HFFc6 (cell line): ENCODE measurements at places on chromosomes 3 and 15. TPM values are rescaled to one million over a fixed set of nuclear protein-coding genes. Genes with fewer than 3 reads are reported as not detected.

DNA sequence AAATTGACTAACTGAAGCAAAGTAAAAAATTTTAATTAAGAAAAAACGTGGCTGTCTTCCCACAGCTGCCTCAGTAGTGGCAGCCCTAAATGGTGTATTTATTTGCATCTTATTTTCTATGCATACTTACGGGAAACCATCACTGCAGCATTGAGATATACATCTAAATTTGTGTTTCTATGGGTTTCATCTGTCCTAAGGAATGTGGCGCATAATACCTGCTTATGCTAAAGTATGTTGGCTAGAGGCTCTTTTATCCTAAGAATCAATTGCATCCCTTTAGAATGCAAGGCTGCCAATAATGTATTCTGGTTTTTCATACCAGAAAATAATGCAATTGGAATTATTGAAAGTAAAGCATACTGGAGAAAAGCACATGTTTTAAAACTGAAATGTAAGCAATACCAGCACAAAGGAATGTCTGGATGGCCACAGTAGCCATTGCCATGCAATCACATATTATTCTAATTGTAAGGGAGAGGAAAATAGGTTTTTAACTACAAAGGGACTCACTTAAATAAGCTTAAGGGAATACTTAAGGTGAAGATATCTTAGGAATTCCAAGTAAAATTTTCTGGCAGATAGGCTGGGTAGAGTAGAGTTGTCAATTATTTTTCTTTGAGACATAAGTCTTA, 834.5 kb upstream of the NECTIN3 start:
- DNase-seq: no peak

- DNase-seq: peak; percentile 66
Observed at GRCh38 chr15:88454867-88455810, 12.0 kb downstream of the MRPL46 start.

GRCh38 chr3:171860830-171861535, 17.8 kb downstream of the TMEM212 start:
- peak; percentile 35 for DNase-seq

DNA sequence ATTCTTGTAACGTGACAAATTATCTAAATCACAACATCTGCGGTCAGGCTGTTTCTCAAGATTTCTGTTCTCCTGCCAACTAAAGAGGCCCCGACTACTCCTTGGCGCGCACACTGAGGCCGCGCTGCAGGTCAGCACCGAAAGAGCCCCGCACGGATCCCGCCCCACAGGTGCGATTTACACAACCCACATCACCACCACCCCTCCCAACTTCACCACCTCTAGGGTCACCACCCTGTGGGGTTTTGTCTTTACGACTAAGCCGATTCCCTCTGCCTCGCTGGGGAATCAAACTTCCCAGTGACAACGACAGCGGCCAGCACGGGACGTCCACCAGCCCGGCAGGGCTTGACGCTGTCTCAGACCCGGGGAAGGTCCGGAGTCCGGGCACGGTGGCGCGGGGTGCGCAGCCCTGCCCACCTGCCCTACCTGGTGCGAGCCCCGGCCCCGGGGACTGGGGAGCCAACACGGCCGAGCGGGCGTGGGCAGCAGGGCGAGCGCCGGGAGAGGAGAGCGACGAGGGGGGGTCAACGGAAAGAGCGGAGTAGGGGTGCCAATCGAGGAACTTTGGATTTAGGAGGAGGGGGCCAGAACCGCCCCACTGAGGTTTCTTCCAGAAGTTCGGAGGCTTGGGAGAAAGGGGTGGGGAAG, 764 bp downstream of the UACA start:
- peak; percentile 66 for DNase-seq

STRIT1 gene
- not detected in 3 replicates for total RNA-seq
